Activated naive CD8-positive, alpha-beta T cell treated with anti-CD3 and anti-CD28 coated beads for 36 hours (primary cell): ENCODE measurements at places on chromosomes 12 and 14.

GRCh38 chr14:80388980-80389711 lies 177.8 kb upstream of the DIO2 start:
- DNase-seq, result no peak

DNA sequence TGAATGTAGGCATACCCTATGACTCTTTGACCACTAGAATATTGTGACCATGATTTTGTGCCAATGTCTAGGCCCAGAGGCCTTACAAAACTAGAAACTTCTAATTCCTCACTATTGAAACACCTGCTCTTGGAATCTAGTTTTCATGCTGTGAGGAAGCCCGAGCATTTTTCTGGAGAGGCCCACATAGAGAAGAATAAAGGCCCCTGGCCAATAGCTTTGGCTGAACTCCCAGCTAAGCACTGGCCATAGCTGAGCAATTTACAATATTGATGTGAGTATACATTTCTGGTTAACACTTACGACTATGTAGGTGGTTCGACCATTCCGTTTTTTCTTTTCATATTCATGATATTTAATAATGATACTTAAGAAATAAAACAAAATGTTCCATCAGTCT lies 190.3 kb downstream of the KCNH5 start:
- no peak for DNase-seq

- peak; percentile 55 for DNase-seq
Observed at GRCh38 chr14:57317248-57317833, 48.6 kb downstream of the AP5M1 start.

- DNase-seq, result no peak
Observed at GRCh38 chr12:20731274-20731673, 36.1 kb downstream of the SLCO1C1 start.

DNA sequence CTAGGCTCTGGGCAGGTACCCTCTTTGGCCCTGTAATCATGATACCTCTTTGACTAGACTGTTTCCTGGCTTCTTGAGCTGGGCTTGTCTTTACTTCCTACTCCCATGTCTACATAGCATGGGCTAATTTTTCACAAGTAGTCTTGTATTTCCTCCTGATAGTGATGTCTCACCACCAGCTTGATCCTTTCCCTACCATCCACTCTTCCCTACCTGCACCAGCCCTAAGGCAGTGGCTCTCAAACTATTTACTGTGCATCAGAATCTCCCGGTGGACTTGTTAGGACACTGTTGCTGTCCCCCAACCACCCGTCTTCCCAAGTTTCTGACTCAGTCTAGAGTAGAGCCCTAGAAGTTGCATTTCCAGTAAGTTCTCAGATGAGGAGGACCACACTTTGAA lies 162.7 kb upstream of the AMIGO2 start:
- no peak for DNase-seq

- DNase-seq, result peak; percentile 18
Observed at GRCh38 chr14:78863143-78863542, 693.0 kb downstream of the NRXN3 start.

- DNase-seq, result no peak
Observed at GRCh38 chr14:75213172-75213571, 36.8 kb upstream of the TMED10 start.

- DNase-seq, result peak; percentile 97
Observed at GRCh38 chr12:56468216-56469006, at the start of gene SPRYD4. SPRYD4 (plus strand) TSS chr12:56468578; CDS start chr12:56468592, 14 bp downstream.

DNA sequence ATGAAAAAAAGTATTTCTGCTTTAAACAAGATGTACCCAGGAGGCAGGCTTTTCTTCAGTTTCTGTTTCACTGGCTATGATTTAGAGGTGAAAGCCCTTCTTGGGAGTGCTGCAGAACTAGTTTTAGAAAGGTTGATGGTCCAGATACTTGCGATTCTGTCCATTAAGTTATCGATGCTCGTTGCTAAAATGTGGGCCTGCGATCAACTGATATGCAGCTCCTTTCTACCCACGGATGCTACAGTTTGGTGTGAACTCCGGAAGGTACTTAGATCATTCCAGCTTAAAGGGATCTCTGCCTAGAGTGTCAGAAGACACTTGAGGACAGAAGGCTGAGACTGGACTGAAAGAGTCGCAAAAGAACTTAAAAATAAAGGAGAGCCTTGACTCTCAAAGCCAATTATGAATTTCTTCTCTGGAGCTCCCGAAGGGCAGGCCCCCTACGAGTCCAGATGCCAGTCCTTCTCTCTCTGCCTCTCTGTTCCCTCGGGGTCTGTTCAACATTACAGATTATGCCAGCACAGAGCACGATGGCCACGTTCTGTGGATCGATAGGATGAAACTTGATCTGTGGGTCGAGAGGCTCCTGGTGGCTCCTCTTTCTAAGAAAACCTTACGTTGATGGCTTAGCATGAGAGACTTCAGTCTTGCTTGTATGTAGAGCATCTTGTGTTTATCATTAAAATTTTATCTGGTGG lies 40.0 kb downstream of the FBXW8 start:
- DNase-seq, result no peak

DNA sequence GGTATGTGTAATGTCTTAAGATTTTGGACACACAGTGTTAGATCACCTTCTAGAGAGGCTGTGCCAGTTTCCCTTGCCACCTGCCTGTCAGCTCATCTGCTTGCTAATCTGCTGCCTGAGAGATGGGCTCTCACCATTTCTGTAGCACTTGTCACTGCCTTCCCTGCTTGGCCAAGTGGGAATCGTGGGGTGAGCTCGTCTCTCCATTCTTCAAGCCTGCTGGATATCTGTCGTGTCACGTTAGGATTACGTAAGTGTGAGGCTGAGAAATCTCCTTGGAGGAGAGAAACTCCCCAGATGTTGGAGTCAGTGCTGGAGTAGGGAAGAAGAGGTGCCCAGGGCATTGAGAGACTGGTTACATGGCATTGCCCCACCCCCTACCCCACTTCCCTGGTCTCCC lies 8.6 kb upstream of the RPH3A start:
- no peak for DNase-seq

DNA sequence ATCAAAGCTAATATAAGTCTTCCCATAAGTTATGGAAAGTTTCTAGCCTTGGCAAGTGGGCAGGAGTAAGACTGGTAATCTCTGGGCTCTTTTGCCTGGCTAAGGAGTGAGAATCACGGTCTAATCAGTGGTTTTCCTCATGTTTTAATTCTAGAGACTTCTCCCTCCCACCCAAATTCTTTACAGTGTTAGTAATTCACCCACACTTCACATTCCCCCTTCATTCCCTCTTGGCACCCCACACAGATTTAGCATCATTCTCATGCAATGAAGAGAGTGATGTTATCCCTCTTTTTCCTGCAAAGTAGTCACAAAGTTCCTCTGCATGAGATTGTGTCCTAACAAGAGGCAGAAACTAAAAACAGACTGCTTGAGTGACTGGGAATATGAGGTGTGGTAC lies 28.6 kb upstream of the CACNA2D4 start:
- no peak for DNase-seq

DNA sequence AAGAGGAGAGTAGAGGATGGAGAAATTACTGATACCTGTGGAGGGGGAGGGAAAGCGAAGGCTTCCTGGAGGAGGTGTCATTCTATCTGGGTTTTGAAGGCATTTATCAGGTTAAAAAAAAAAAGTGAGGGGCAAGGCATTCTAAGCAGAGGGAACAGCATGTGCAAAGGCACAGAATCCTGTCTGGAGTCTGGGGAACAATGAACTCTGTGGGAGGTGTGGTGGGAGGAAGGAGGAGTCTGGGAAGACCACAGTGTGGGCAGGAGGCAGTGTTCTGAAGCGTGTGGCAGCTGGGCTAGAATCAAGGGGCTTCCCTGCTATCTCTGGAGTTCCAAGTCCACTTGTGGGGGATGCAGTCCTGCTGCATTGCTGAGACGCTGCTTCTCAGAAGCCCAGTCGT lies 123.4 kb downstream of the RBM19 start:
- no peak for DNase-seq

DNA sequence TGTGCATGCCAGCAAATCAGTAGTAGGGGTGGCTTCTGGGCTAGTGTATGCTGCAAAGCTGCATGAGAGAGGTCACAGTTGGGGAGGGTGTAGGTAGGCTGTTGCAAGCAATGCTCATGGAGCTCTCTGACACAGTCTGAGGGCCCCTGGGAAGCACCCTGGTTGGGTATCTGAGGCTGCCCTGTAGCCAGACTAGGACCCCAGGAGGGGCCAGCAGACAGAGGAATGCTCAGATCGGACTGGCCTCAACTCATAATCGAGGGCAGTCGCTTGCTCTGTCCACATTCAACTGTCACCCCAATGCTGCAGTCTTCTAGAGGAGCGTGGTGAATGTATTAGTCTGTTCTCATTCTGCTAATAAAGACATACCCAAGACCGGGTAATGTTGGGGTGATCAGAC lies 204.0 kb upstream of the ALG10 start:
- DNase-seq, result no peak

DNA sequence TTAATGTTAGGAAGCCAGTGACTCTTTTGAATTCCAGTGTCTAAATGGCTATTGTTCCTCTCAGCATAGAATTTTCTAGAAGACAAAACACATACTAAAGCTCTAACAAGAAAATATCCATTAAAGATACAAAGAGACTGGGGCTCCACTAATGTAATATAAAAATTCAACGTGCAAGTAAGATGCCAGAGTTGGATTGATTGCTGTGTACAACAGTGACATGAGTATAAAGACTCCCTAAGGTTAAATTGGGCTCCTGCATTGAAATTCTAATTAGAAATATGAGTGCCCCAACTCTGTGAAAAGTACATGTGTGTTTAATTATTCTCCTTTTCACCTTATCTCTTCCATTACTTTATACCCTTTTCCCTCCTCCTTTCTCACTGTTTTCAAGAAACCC lies 253.6 kb upstream of the G2E3 start:
- no peak for DNase-seq

DNA sequence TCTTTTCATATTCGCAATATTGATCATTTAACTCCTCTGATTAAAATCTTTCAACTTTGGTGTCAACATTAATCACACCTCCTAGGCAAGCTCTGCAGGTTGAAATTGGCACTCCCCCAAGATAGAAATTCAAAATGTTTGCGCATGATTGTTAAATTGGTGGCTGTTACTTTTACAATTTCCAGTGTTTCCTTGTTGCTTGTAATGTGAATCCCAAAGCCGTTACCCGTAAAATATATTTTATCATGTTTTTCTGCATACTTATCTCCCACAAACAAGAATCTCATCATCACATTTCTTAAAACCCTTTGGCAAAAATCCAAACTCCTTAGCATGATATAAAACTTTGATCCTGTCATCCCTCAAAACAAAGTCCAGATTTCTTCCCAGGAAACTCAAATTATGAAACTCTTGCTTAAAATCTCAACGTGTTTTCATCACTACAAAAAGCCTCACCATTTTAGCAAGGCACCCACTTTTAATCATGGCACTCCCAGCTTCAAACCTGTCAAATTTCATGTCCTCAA lies 14.7 kb downstream of the RTL1 start:
- no peak for DNase-seq

DNA sequence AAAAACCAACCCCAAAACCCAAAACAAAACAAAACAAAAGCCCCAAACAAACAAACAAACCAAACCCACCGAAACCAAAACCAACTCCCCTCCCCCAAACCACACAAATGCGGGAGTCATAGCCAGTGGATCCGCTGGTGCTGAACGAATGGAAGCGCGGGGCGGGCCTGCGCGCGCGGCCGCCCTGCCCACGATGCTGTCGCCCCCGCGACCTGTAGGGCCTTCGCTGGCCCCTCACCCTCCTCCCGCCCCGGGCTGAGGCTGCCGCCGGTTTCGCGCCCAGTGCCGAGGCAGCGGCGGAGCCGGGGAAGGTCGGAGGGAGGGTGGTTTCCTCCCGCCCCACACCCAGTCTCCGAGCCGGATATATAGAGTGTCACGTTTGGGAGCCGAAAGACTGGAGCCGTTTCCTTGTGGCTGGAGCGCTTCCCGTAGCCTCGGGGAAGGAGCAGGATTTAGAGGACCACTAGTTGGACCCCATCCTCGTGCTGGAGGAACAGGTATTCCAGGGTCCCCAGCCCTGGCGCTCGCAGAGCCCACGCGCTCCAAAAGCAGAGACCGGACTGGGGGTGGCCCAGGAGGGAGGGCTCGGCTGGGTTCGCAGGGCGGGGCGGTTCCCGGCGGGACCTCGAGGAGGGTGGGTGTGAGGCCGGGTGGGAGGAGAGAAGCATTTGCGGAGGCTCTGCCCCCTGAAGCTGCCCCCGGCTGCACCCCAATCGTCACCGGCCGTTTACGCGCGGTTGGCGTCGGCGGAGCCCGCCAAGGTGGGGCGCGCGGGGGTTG lies at the start of gene FAR2:
Gene FAR2, plus strand, starts transcription at position 368 of the 780 bp plus-strand sequence. CDS start 121,172 bp downstream, outside the sequence.
- DNase-seq, result peak; percentile 66
